GOT3 (cell line): ENCODE measurements at places on chromosomes 4 and X.

DNA sequence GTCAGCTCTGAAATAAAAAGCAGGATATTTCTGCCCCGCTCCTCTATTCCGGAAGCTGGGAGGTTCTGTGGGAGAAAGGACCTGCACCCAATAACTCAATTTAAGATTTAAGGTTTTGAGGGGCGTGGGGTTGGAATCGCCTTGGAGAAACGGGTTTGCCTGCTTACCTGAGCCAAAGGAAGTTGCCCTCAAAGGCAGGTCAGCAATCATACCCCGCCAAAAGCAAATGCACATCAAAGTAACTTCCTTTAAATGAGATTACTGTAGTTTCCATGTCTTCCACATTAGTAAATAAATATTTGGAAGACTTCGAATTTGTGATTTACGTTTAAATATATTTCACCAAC lies 978 bp upstream of the HS3ST1 start:
- no peak for DNase-seq

DNA sequence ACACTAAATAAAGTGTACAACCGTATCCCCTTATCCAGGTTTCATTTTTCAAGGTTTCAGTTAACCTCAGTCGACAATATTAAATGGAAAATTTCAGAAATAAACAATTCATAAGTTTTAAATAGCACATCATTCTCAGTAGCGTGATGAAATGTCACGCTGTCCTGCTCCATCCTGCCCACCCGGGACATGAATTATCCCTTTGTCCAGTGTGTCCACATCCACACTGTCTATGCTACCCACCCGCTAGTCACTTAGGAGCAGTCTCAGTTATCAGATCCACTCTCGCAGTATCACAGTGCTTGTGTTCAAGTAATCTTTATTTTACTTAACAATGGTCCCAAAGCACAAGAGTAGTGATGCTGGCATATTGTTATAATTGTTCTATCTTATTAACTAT lies 54.7 kb downstream of the FRYL start:
- DNase-seq, result no peak

DNA sequence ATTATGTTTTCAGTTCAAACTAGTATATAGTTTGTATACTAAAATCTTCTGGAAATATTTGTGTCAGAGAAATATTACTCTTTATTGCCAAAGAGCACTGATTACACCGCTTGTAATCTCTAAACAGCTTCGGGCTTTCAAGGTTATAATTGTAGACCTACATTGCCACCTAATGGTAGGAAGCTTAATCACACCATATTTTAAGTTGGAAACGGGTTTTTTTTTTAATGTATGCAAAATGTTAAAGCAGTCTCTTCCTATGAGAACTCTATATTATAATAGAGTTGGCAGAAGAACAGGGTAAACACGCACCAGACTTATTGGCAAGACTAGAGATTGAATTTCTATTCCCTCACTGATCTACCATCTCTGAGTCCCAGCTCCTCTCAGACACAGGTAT lies 19.5 kb upstream of the NFXL1 start:
- DNase-seq, result no peak

DNA sequence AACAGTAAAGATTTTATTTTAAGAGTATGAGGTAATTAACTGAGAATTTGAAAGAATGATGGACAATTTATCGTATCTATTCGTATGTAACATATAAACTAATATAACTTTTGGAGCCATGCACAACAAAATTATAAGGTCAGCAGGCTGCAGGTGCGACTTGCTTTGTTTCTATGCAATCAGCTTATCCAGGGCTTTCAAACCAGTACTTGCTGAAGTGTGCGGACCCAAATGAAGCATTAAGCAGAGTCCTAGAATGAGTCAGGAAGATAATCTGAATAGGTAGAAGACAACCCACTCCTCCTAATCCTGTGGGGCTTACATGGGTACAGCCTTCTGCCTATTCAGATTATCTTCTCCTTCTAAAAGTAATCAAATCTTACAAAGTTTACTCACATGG lies 2.1 kb downstream of the NSD2 start:
- no peak for DNase-seq

GRCh38 chr4:24042094-24042493 lies 152.2 kb upstream of the PPARGC1A start:
- DNase-seq, result no peak

DNA sequence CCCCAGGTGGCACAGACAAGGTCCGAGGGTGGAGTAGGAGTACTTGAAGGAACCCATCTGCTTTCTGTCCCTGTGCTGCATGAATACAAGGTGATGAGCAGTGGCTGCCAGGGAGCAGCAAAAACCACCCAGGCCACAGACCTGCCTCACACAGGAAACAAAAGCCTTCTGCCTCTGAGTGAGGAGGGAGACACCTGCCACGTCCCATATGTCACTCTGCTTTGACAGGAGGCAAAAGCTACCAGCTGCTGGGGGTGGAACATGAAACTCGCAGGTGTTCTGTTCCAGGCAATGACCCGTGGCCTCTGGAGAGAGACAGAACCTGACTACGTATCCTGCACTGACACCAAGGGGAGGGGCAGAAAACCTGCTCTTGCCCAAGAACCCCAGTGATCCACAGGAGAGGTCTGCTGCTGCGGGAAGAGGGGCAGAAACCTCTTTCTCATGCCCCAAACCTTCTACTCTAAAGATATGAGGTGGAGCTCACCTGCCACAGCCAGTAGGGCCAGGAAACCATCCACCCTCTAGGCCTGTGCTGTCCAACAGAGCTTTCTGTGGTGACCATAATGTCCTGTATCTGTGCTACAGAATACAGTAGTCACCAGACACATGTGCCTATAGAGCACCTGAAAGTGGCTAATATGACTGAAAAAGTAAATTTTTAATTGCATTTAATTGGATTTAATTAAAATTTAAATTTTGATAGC lies 172.9 kb downstream of the PRDM5 start:
- no peak for DNase-seq

- DNase-seq, result no peak
Observed at GRCh38 chr4:170581322-170581721, 491.6 kb upstream of the AADAT start.
